ENCODE measurements at places on chromosomes 1 and 21.

- DNase-seq: no peak
Observed at GRCh38 chr1:162970021-162970420, 99.1 kb upstream of the RGS4 start.

- no peak for DNase-seq
Observed at GRCh38 chr1:166960858-166961474, 14.4 kb downstream of the ILDR2 start.

DNA sequence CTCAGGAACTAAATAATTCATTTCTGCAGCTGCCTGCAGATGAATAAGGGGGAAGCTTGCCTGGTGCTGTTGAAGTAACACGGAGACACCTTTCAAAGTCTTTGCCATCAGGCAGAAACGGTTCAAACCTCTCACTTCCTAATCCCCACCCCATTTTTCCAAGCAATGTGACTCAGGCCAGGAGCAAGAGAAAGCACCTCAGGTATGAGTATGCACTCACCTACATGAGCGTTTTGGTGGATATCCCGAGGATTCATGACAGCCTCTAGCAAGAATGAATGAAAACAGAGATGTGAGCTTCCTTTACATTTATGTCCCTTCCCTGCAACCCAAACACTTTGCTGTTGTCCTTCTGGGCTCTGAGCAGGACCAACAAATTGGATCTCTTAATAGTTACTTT lies 63.4 kb upstream of the LAX1 start:
- no peak for DNase-seq

DNA sequence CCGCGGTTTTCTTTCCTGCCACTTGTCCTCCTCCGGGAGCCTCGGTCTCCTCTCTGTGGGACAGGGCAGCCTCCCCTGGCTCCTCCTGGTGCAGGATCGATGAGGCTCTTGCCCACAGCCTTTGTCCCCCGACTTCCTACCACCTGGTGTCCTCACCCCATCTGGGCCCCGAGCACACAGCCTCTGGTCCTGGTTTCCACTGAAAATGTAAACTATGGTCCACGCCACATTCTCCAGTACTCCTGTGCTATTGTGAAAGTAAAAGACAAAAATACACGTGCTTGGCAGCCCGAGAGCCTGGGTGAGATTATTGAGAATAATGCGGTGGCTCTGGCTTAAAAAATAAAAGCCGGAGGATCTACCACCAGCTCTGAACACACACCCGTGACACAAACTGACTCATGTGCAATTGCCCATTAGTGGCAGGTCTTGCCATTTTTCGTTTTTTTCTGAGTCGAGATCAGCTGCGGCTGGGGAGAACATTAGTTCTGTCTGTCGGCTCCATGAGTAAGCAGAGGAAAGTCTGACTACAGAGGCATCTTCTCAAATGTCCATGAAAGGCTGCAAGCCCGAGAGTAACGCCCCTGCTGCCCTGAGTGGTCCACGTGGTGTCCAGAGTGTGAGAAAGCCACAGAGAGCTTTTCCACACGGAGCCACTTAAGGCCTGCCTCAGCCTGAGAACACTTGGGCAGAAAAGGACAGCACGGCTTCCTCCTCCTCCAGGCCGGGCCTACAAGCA lies 5.7 kb upstream of the COL6A2 start:
- DNase-seq: peak; percentile 1

DNA sequence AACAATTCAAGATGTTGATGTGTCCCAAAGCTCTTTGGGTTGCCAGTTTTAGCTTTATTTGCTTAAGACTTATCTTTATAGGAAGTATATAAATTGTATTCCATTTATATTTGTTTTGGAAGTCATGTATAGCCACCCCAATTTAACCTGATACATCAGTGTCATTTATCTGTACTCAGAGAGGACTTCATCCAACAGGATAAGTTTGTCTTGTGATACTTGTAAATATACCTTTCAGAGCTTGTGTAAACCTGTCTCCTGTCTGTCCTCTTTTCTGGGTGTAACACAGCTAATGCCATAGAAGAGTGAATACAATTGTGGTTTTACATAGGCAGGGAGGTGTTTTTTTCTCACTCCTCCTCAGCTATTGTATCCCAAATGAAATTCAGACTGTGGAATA lies 10.4 kb downstream of the PTGFR start:
- DNase-seq: no peak

GRCh38 chr1:181152892-181153633 lies 64.6 kb downstream of the IER5 start:
- DNase-seq: no peak

DNA sequence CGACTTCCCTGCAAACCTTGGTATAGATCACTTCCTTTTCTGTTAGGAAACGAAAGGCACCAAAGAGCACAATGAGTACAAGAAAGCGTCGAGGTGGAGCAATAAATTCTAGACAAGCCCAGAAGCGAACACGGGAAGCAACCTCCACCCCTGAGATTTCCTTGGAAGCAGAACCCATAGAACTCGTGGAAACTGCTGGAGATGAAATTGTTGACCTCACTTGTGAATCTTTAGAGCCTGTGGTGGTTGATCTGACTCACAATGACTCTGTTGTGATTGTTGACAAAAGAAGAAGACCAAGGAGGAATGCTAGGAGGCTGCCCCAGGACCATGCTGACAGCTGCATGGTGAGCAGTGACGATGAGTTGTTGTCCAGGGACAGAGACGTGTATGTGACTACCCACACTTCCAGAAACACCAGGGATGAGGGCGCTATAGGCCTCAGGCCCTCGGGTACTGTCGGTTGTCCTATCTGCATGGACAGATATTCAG lies 18.5 kb downstream of the FAM89A start:
- no peak for DNase-seq

- no peak for DNase-seq
Observed at GRCh38 chr21:45270306-45270821, 17.3 kb downstream of the POFUT2 start.

DNA sequence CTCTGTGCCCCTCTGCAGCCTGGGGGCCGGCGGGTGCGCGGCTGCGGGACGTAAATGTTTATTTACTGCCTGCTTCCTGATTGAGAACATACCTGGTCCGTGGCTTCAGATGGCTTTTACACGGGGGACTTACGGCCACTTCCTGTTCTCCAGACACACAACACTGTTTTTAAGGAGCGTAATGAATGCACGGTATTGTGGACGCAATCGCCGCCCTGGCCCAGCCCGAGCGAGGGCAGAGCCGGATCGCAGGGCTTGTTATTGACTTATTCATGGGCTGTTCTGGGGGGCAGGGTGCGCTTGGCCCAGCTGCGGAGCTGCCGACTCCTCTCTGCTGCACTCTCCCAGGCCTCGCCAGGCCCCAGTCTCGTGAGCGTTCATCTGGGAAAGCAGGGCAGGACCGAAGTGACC lies 52.8 kb upstream of the ACTRT2 start:
- no peak for DNase-seq
